ENCODE measurements at places on chromosomes 2 and 18.

DNA sequence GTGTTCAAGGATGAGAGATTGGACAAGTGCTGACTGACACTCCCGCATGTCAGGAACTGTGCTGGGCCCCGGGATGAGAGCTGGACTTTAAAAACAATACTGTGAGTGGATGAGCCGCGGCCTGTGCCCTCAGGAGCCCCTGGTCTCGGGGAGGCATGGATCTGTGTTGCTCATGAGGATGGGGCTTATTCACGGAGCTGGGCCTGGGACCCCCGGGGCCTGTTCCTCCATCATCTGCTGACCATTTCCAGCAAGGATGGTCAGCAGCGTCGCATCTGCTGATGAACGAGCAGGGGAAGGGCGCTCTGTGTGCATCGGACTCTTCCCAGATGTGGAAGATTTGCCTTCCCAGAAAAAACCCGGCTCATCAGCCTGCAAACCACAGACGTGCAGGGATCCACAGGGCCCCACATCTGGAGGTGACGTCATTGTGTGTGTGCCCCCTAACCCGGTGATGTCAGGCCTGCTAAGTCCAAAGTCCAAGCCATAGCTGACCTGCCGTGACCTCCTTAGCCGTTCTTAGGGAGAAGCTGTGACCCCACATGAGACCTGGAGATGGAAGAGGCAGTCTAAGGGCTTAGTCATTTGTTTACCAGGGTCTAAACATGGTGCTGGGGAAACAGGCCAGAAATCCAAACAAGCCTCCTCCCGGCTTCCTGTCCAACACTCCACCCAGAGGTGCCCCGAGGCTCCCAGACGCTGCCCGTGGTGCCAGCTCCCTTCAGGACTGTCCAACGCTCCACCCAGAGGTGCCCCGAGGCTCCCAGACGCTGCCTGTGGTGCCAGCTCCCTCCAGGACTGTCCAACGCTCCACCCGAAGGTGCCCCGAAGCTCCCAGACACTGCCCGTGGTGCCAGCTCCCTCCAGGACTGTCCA, 143.9 kb downstream of the PXDN start:
- DNase-seq = no peak

DNA sequence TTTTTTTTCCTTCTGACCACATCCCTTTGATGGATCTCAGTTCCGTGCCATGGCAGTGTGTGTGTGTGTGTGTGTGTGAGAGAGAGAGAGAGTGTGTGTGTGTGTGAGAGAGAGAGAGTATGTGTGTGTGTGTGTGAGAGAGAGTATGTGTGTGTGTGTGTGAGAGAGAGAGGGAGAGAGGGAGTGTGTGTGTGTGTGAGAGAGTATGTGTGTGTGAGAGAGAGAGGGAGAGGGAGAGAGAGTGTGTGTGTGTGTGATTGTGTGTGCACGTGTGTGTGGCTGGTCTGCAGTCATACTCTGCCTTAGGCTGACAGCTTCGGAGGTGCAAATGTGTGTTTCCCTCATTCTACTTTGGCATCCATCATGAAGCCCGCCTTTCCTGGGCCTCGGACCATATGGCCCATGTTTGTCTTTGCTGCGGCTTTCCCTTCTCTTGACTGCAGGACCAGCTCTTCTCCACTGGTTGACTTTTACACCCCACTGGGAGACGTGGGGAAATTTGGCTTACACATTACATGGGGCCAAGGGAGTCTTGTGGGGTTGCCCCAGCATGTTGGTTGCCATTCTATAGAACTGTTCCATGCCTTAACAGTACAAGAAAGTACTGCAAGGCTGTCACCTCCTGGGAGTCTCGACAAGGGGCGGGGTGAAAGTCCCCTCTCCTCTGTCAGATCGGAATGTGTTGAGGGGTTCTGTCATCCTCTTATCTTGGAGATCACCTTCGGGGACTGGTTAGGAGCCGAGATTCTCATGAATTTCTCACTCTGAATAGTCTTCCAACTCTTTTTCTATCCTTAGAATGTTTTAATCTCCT, 21.6 kb downstream of the TSN start:
- no peak for DNase-seq

GRCh38 chr2:46487667-46488335, 8.4 kb downstream of the TMEM247 start:
- DNase-seq = peak; percentile 84

- no peak for DNase-seq
These were observed 89.4 kb upstream of the FHL2 start for GRCh38 chr2:105488285-105488684.

DNA sequence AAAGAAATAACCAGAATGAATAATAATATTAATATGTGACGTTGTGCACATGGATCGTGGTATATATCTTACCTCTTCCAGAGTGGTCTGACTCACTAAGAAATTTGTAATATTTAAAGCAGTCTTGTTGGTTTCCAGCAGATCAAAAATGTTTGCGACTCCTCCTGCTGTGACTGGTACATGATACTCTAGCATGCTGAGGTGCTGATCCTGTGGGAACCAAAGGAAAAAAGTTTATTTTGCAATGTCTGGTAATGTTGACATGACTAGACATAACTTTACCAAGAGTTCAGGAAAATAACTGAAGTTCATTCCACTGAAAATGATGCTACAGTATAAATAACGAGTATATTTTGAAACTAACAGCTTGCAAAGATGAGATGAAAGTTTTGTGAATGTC, 124.5 kb upstream of the BARD1 start:
- DNase-seq = no peak

DNA sequence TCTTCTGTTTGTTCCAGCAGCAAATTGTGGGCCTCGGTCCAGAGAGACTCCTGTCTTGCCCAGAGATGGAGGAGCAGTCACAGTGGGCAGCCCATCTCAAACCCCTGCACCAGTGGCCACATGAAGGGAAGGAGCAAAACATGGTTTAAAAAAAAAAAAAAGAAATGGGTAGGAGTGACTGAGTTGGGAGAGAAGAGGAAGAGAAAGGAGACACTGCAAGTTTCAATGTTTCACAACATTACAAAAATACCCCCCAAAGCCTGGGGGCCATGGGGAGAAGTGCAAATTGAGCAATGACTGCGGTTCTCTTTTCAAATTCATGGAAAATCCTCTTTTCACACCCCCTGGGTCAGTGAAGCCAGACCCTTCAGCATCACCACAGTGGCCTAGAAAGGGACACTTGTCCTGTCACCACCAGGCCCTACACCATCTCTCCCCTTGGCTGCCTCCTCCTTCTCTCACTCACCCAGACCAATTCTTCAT, 117.1 kb downstream of the ZFP36L2 start:
- DNase-seq = no peak

DNA sequence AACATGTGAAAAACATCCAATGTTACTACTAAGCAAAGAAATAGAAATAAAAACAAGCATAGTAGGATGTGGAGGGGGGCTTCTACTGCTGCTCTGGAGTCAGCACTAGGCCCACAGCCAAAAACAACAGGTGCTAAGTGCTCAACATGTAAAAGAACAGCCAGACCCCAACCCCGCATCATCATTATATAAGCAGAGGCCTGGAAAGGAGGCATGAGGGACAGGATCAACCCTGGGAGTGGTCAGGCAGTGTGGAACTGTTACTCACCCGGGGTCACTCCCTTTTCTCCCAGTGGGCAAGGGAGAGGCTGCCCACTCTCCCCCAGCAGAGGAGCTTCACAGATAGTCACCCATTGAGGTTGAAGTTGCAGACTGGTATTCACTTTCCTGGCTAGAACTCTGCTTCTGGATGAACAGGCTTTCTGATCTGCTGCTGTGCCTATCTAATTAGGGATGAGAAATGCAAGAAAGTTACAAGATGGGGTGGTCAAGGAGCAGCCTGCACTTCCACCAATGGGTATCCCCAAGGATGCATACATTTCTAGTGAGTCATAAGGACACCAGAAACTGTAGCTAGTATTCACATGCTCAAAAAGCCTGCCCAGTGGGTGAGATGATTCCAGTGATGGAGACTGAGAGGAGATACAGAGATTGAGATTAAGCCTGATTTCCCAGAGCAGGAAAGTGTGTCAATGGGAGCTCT, 480.1 kb upstream of the TCF4 start:
- DNase-seq = peak; percentile 59

Measured in hepatic stellate cell (primary cell).